ENCODE measurements at places on chromosomes 16 and 17.
A peak's percentile ranks its signal among the peaks of the same experiment; 100 is the strongest.

GRCh38 chr16:6068063-6068462 is 970.5 kb upstream of the EEF2KMT start:
- DNase-seq, result no peak

- DNase-seq, result no peak
These were observed 16.1 kb upstream of the NAGS start for GRCh38 chr17:43988301-43988700.

DNA sequence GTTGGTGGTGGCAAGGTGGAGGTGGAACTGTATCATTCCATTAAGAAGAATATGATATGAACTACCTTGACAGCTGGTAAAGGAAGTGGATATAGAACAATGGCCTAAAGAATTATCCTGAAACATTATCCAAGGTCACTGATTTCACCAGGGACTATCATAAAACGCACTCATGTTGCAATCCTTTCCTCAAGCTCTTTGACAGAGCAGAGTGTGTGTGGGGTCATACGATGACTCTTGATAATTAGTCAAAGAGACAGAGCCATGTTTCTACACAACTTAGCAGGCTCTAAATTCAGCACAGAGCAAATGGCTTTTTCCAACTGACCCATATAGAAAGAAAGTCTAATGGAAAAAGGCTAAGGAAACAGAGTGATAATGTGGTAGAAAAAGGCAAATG is 126.4 kb upstream of the ANKFN1 start:
- DNase-seq, result no peak

DNA sequence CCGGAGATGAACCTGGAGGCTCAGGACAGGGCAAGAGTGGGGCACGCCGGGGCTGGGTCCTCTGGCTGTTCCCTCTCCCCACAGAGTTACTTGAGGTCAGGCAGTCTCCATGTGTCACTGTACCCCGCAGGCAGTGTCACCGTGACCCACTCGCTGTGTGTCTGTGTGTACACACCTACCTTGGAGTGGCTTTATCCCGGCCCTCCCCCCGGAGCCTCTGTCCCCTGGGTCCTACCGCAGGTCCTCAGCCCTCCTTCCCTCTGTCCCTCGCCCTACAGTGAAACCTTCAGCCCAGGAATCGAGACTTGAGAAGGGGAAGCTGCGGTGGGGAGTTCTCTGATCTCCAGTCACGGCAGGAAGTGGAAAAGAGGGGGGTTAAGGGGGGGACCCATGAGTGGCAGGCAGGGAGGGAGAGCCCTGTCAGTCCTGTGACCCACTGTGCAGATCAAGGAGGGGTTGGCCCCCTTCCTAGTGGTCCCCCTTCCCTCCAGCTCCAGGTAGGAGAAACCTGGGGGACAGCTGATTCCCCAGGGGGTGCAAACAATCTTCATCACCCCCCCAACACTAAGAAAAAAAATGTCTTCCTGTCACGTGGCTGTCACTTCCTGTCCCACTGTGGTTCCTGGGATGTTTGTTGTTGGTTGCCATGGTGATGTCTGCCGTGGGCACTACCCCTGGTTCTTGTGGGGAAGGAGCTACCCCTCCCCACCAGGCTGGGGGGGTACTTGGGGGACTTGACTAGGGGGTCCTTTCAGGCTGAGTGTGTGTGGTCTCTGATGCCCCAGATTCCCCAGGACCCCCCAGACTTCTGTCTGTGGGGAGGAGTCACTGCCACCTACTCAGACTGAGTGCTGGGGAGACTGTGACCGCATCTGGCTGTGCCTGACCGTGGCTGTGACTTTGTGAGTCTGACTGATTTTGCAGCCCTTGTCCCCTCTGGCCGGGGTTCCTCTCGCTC is 13.7 kb downstream of the RARA start:
- DNase-seq, result peak; percentile 60

- no peak for DNase-seq
These were observed 65.9 kb downstream of the PCTP start for GRCh38 chr17:55816532-55817396.

GRCh38 chr16:26672206-26672605 is 394.5 kb upstream of the C16orf82 start:
- DNase-seq, result peak; percentile 93

GRCh38 chr17:37100231-37100630 is 151.5 kb downstream of the AATF start:
- DNase-seq, result no peak

DNA sequence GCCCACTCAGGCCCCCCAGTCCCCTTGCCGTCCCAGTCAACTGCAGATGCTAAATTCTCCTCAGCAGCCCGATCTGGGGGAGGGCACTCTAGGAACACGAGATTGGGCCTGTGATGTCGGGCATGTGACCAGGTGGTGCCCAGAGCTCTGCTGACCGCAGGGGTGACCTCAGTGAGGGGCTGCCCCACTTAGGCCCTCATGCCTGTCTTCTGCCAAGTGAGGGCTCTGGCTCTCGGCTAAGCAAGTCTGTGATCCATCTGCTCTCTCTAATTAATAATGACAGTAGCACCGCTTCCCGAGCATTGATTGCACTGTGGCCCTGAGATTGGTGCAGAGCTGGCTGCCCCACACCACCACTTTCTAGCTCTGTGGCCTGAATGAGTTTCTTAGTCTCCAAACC is 138.8 kb downstream of the MRM1 start:
- DNase-seq, result no peak

- DNase-seq, result no peak
These were observed 49.2 kb downstream of the METRNL start for GRCh38 chr17:83128306-83129240.

- DNase-seq, result no peak
These were observed 99.9 kb downstream of the OR1D5 start for GRCh38 chr17:2963332-2964027.

GRCh38 chr17:72954579-72954978 is 137.9 kb downstream of the SLC39A11 start:
- no peak for DNase-seq

DNA sequence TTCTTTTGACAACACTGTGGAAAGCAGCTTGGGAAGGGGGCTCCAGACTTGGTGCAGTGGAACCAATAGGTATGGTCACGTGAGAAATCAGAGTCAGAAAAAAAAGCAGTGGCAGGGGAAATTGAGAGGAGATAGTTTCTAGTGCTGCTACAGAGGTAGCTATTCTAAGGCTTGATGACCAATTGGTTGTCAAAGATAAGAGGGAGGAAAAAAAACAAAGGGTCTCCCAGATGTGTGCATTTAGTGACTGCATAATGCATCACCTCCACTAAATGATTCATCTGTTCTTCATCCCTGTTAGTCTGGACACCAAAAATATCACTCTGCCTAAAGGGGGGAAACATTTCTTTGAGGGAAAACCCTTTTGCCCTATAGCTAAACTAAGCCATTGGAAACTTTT is 56.5 kb downstream of the PIGL start:
- DNase-seq, result no peak

- DNase-seq, result no peak
These were observed 94.3 kb downstream of the MAP2K6 start for GRCh38 chr17:69508814-69509213.

DNA sequence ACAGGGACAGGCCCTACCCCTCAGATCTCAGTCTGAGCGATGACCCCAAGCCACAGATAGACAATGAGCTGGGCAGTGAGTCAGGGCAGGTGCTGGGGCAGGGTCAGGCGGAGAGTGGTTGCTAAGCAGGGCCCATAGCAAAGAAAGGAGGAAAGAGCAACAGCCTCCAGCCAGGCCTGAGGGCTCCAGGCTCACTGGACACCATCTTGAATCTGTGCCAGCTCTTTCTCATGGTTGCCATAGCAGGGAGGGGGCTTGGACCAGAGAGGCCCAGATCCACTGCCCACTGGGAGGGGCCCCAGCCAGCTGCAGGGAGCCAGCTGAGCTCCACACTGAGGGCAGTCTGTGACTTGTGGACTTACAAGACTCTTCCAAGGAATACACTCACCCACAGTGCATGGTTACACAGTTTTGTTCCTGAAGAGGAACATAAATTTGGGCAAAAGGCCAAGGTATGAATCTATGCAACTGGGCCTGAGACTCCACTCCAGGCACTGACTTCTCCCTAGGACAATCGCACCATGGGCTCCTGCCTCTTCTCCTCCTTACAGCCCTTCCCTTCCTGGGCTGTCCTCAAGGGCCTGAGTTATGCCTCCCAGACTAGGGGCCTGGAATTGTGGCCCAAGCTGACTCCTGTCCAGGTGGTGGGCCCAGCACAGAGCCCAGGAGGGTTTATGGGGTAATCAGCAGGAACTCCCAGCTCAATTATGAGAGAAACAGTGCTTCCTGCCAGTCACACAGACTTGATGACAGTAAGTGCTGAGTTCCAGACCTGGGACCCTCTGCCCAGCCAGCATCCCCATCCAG is 59.9 kb downstream of the BEAN1 start:
- DNase-seq, result no peak

- no peak for DNase-seq
These were observed 228.9 kb upstream of the RPL38 start for GRCh38 chr17:73974536-73974935.

All from NCI-H1436 (cell line).